CD4-positive, alpha-beta T cell treated with Interleukin-12 subunit alpha and Interleukin-12 subunit beta, for 1 hour (primary cell): ENCODE measurements at places on chromosomes 16 and 17.

GRCh38 chr17:29682054-29682453 is 59.3 kb upstream of the CORO6 start:
- DNase-seq: no peak

GRCh38 chr17:7184091-7184488 is 4.9 kb upstream of the ASGR1 start:
- no peak for DNase-seq

- DNase-seq: no peak
Observed at GRCh38 chr16:11080327-11080967, 136.1 kb downstream of the CLEC16A start.

GRCh38 chr16:25606069-25606468 is 85.7 kb upstream of the HS3ST4 start:
- no peak for DNase-seq

DNA sequence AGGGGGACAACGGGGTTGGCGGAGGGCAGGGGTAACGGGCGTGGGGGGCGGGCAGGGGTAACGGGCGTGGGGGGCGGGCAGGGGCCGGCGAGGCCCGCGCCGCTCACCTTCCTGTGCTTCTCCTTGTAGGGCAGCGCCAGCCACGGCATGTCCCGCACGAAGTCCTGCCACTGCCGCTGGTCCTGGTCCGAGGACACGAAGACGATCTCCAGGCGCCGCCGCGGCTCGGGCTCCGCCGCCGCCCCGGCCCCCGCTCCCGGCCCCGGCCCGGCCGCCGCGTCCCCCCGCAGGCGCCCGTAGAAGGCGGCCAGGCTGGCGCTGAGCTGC is 401 bp downstream of the NXN start:
- no peak for DNase-seq

DNA sequence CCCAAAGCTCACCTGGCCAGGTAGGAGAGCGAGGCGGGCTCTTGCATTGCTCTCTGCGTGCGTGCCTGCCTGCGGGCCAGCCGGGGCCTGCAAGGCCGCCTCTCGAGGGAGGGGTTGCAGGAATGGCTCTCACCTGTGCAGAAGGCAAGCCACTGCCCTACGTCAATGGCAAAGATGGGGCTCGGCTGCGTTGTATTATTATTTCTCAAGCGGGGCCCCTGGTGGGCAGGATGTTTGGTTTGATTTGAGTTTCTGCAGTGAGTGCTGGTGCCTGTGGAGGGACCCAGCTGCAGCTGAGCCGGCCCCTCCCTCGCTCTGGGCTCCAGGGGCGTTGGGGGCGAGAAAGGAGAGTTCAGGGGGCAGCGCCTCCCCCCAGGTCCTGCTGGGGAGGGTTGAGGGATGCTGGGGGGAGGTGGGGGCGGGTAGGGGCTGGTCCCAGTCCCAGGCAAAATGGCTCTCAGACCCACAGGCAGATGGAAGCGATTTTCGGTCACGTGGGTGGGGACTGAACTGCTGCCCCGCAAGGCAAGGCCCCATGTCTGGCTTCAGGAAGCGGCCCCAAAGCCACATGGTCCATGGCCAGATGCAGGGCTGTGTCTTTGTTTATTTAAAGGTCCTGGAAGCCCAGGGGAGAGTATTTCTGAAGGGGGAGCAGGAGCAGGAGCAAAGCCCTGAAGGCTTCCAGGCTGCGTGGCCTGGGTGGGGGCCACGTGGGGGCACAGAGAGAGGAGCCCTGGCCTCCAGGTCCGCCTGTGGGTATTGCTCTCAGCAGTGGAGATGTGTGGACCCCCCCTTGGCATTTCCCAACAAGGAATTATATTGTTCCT is 338.8 kb downstream of the SEC14L1 start:
- no peak for DNase-seq

GRCh38 chr17:72169823-72170222 is 49.0 kb downstream of the SOX9 start:
- no peak for DNase-seq

- DNase-seq: no peak
Observed at GRCh38 chr17:48514477-48514876, 16.3 kb downstream of the HOXB1 start.

GRCh38 chr17:70343114-70343513 is 173.8 kb downstream of the KCNJ2 start:
- no peak for DNase-seq

- no peak for DNase-seq
Observed at GRCh38 chr17:76164331-76164730, 23.3 kb upstream of the FOXJ1 start.

GRCh38 chr17:15657868-15658267 is 26.2 kb downstream of the TRIM16 start:
- DNase-seq: no peak

GRCh38 chr16:11613381-11614303 is 26.9 kb upstream of the LITAF start:
- DNase-seq: peak; percentile 28

DNA sequence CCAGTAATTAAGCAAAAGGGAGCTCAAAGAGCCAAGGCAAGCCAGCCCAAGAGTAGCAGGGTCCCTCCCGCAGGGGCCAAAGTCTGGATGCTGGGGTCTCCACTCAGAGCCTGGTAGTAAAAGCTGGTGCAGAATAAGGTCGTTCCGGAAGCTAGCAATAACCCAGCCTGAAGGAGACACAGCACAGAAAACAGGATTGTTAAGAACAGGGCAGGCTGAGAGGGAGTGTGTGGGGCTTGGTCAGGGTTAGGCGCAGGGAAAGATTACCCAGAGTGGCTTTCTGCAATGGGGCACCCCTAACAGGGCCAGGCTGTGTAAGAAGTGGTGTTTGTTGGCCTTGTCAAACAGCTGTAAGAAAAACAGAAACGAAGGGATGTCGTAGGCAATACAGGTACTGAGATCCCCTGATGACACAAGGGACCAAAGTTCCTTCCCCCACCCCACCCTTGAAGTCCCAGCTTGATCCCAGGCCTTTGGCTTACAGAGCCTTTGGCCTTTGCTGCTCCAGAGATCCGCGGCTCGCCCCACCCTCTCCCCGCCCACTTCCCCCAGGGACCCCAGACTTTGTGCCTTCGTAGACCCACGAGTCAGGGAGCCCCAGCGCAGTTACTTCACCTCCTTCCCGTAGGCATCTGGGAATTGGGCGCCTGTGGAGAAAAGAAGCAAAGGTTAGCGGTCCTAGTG is 712 bp downstream of the TMEM256 start:
- DNase-seq: peak; percentile 22

- peak; percentile 77 for DNase-seq
Observed at GRCh38 chr17:74282587-74283370, 8.7 kb downstream of the DNAI2 start.

- DNase-seq: no peak
Observed at GRCh38 chr17:69801368-69801767, 273.7 kb upstream of the KCNJ16 start.

DNA sequence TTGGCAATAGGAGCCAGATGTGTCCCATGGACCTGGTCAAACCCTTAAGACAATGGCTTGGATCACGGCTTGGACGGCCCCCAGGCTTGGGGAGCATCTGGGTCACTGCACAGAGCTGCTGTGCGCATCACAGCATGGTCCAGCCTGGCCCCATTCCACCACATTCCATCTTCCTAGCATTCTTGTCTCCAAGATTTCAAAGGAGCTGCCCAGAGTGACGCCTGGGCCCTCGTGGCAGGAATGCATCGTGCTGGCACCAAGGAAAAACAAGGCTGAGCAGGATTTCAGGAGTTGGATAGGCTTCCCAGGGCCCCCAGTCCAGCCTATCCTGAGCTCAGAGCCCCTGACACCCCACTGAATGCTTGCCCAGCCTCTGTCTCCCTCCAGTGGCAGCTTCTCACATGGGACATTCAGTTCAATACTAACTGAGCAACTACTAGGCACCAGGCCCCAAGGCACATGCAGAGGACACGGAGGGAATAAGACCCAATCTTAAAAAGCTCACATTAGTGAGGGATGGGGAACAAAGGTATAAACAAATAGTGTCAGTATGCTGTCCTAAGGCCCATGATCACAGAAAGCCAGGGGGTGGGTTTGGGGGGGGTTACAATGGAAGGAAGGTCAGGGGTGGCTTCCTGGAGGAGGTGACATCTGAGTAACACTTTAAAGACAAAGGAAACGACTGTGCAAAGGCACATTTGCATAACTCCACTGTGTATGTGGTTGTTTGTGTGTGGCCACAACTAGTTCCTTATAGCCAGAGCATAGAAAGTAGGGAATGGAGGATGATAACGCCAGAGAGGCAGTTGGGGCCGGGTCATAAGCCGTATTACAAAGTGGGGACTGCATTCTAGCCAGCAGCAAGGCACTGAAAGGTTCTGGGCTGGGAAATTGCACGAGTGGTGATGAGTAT is 34.1 kb downstream of the TK2 start:
- DNase-seq: peak; percentile 23

- peak; percentile 82 for DNase-seq
Observed at GRCh38 chr16:50696575-50697420, 3.4 kb downstream of the NOD2 start.

DNA sequence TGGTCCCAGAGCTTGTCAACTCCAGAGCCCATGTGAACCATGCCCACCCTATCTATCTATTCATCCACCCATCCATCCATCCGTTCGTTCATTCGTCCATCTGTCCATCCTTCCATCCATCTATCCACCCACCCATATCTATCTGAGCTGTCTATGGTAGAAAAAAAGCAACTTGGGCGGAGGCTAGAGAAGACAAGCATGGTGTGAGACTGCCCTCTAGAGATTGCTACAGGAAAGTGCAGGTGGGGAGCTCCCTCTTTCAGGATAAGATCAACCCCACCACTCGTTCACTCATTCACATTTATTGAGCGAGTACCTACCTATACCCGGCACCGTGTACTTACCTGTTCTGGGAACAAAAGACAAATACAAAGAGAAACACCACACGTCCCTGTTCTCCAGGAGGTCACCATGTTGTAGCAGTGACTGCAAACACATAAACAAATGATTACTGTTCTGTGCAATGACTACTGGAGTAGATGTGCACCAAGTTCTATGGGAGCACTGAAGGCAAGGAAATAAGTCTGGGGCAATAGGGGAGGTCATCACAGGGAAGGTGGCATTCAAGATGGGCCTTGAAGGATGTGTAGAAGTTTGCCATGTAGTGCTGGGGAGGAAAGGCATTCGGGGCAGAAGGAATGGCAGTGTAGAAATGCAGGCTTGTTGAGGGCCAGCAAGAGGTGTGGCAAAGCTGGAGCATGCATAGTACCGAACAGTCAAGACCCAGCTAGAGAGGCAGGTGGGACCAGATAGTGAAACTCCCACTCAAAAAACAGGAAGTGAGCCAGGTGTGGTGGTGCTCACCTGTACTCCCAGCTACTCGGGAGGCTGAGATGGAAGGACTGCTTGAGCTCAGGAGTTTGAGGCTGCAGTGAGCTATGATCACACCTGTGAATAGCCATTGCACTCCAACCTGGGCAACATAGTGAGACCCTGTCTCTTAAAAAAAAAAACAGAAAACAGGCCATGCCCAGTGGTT is 13.4 kb upstream of the ATP5MC1 start:
- DNase-seq: peak; percentile 79

GRCh38 chr17:74362810-74363498 is 1.3 kb upstream of the BTBD17 start:
- no peak for DNase-seq

GRCh38 chr16:68040506-68041288 is 17.6 kb downstream of the DUS2 start:
- peak; percentile 92 for DNase-seq

DNA sequence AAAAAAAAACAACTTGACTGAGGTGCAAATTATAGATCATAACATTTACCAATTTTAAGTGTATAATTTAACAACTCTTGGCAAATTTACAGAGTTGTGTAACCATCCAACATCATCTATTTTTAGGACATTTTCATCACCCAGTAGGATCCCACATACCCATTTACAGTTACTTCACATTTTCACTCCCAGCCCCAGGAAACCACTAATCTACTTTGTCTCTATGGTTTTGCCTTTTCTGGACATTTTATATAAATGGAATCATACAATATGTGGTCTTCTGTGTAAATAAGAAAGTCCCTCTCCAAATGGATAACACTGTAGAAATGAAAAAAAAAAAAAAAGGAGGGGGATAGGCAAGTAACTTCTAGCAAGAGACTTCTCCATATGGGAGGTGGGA is 26.1 kb upstream of the XYLT1 start:
- DNase-seq: no peak

- DNase-seq: no peak
Observed at GRCh38 chr17:17763136-17763535, 73.7 kb downstream of the SREBF1 start.

DNA sequence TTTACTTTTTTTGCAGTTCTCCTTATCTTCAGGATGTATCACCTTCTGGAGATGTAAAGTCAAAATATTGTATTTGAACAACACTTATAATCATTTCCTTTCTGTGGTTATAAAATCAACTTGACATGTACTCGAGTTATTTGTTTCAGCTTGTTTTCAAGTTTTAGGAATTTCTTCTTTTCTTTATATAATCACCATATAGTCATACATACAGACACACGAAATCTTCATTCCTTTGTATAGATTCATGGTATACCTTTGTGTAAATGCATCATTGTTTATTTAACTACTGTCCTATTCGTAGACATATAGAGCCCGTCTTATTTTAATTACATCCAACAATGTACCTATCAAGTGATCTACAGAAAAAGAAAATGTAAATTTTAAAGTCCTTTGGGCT is 40.1 kb downstream of the CMC2 start:
- DNase-seq: no peak

GRCh38 chr17:43224146-43224705 is 4.2 kb downstream of the CCDC200 start:
- no peak for DNase-seq

DNA sequence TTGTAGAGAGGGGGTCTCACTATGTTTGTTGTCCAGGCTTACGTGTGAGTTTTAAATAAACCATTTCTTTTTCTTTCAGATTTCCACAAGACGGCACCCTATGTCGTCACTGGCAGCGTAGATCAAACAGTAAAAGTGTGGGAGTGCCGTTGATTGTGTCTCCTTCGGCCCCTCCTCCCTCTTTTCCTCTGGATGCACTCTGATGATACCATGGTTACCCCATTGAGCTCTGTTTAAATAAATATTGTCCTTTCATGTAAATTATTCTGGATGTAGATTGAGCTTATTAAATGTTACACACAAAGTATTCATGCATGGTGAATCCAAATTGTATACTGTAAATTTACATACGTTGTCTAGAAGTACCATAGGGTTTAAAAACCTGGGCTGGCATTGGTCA is 29.9 kb downstream of the CLUH start:
- no peak for DNase-seq

DNA sequence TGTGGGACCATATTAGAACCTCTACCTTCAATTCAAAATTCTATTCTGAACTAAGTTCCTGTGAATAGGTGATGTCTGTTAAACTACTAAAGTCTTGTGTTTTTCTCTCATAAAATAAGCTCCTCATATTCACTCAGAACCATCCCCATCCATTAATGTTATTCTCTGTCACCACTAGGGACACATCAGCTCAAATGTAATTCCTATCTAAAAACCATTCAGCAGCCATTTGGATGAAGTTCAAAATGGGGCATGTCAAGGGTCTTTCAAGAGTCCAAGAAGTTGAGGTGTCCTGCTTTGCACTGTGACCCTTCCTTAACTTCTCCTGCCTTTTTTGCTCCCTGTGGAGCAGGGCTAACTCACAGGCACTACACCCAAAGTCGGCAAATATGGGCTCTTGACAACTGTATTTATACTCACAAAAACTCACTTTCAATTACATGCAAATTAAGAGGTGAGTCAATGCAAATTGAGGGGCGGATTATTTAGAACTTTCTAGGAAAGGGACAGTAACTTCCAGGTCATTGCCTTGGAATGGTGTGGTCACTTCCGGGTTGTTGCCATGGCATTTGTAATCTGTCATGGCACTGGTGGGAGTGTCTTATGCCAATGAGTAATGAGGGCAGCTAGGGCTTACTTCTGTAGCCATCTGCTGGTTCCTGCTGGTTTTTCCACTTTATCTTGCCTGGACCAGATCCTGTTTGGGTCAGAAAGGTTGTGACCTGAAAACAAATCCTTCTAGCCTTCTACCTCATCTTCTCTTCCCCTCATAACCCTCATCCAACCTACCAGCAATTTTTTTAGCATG is 128.2 kb upstream of the COX10 start:
- no peak for DNase-seq
